ENCODE measurements at places on chromosomes 3 and 15.

DNA sequence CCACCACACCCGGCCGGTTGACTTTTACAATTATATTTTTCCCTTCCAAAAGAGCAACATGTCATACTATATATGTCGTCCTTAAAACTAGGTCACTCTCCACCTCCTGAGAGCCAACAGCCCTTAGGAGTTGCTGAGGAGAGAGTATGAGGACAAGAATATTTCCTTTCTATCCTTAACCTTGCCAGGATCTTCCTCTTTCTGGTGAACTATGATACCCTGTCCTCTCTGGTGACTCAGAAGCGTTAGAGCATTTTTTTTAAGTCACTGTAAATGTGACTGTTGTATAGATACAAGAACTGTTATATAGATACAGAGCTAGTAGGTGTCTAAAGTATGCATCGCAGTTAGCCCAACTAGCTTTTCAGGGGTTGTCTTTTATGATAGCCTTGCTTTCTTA lies 33.7 kb upstream of the MTHFS start:
- DNase-seq: no peak

DNA sequence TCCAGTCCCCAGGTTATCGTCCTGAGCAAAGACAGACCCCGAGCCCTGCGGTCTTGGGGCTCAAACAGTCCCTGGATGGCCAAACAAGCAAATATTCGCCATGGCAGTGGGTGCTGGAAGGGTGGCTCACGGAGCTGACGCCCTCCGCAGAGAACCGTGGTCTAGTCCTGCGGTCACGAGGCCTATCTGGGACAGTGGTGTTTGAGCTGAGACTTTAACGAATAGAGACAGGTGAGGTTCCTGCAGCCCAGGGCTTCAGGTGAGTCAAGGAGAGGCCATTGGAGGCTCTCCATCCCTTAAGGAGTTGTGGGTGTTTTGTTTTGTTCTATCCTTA lies 399 bp upstream of the SUCLG2 start:
- peak; percentile 20 for DNase-seq

GRCh38 chr3:170585008-170585936 lies 603 bp downstream of the SLC7A14 start:
- no peak for DNase-seq

DNA sequence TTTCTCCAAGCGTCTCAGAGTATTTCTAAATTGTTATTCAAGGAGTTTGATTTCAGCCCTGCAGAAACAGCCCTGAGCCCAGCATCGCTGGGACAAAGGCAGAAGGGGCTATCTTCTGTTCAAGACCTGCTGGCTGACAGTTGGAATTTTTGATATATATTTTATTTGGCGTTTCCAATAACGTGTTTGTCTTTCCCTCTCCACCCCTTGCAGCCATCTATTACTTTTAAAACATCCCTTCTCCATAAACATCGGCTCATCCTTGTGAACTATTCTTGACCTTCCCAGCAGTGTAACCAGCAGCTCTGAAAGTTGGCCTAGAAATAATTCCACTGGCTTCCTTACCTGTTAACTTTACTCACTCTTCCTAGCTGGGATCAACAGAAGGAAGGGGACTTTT lies 5.5 kb upstream of the MEIS2 start:
- DNase-seq: no peak

- DNase-seq: no peak
These were observed 38.6 kb downstream of the TAFA4 start for GRCh38 chr3:68893600-68894239.

- DNase-seq: no peak
These were observed 337.0 kb upstream of the CADM2 start for GRCh38 chr3:84621823-84622222.

DNA sequence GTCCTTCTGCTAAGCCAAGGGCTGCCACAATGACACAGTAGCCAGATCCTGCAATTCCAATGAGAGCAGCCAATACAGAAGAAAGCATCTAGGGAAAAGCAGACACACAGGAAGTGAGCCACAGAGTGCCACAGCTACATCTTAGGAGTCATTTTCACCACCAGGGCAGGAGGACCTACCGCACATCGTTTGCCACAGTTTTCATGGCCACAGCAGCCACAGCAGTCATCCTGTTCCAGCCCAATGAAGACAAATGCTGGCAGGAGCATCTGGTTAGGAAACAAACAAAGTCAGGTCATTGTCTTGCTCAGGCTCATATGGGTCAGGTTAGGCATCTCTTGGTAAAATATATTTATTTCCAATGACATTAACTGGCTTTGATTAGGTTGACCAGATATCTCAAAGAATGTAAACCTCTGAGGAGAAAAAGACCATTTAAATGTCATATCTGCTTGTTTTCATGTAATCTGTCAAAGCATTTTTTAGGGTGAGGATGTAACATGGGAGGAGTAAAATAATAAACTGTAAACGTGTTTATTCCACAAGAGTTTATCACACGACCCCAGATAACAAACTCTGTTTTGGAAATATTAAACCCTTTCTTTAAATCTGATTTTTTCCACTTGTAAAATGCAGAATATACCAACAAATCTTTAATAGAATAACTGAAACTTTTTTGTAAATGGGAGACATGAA lies 1.8 kb downstream of the TM4SF1 start:
- no peak for DNase-seq

GRCh38 chr3:64163755-64164148 lies 61.5 kb downstream of the PRICKLE2 start:
- DNase-seq: no peak

- peak; percentile 57 for DNase-seq
These were observed 107.6 kb downstream of the PEX5L start for GRCh38 chr3:179929091-179929529.

DNA sequence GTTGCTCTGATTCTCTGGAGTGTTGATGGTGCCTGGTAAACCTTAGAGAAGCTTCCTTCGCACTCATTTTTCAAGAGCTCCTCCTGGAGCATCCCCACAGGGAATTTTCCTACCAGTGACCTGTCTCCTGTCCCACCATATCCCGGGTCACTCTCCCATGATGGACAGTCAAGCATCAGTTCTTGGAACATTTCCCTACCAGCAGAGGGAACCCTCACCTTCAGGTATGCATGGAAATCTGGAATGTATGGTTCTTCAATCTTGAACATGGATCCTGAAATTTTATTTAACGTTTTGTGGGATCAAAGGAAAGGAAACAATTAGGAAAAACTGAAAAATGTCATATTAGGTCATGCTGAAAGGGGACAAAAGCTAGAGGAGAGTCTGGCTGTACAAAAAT lies 153.8 kb downstream of the SPATA16 start:
- no peak for DNase-seq

- no peak for DNase-seq
These were observed 320.5 kb downstream of the ZIC1 start for GRCh38 chr3:147729641-147730040.

- DNase-seq: no peak
These were observed 51.9 kb downstream of the RASA2 start for GRCh38 chr3:141538568-141539240.

DNA sequence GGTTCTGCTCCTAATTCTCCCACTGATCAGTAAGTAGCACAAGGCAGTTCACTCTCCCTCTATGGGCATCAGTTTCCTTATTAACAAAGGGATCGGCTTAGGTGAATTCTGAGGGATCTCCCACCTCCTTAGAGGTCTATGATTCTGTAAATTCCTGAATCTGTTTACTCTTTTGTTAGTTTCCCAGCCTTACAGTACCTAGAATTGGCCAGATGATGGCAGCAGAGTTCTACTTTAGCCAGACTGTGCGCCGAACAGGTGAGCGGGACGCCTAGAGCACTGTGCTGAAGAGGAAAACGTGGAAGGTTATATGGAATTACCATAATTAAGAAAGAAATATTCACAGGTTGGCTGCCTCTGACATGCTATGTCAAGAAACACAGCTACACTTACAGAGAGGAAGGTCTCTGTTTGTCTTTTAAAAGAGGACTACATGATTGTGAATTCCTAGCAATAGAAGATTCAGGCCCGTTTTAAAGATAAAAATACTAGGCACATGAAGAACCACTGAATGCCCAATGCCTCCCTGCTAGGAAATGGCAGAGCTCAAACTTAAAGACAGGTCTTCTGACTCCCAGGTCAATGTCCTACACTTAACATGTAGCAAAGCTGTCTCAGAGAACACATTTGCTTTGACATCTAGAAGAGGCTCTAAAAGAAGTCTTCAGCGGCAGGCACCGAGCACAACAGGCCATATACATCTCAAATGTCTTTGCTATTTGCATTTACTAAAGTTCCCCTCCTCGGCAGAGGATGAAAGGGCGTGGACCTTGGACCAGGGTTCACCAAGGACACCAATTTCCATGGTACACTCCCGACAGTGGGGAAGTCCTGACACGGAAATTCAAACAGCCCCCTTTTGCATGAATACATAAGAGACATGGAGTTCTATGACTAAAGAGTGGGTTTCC lies 259.9 kb downstream of the FGF12 start:
- peak; percentile 53 for DNase-seq

GRCh38 chr15:23395030-23395692 lies 40.6 kb downstream of the GOLGA8S start:
- no peak for DNase-seq

DNA sequence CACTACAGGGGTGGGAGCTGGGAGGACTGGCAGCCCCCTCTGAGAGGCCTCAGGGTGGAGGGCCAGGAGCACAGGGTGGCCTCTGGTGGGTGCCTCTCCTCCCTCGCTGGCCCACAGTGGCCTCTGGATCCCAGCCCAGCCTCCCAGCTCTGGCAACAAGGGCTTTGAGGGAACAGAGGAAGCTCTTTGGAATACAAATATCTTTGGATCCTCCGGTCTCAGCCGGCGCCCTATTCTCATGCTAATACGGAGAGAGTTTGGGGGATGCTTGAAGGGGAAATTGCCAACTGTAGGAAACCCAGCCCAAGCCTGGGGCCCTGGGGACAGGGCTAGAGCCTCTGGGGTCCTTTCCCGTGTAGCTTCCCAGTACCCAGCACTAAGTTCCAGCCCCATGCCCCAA lies 33.4 kb upstream of the INSYN1 start:
- DNase-seq: no peak
